GM12864 (cell line): ENCODE measurements at places on chromosomes 2 and 18.

DNA sequence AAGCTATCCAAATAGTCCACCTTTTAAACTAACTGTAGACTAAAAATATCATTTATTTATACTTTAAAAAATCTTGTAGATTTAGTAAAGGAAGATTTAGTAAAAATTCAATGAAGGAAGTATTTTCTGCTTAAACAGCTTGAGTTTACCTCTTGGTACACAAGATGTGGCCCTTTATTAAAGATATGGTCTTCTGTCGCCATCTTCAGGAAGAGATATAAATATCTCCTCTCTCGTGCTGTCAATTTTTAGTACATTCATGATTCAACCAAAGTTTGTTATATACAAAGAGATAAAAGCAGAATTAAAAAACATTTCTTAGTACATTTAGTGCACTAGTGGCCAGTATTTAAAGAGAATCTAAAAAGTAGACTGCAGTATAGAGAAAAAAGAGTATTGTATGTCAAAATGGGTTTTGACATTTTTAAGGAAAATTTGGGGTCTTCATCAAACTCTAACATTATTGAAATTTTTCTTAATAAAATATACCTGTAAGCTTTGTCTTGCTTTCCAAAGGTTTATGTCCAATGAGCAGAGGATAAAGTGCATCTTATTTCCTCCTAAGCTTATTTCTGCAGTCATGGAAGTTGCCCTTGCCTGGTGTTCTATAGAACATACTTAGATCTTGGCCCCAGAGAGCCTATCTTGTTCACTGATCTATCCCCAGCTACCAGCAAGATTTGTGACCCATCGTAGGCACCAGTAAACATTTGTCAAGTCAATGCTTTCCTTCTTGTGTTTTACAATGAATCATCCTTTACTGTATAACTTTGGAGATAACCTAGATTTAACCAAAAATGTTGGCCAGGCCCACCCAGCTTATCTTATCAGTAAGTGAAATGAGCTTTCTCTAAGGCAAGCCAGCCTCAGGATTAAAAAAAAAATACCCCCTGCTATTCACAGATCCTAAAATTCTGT is 18.5 kb upstream of the EML6 start:
- DNase-seq: no peak

- no peak for DNase-seq
Observed at GRCh38 chr2:60548311-60548710, 5.1 kb downstream of the BCL11A start.

DNA sequence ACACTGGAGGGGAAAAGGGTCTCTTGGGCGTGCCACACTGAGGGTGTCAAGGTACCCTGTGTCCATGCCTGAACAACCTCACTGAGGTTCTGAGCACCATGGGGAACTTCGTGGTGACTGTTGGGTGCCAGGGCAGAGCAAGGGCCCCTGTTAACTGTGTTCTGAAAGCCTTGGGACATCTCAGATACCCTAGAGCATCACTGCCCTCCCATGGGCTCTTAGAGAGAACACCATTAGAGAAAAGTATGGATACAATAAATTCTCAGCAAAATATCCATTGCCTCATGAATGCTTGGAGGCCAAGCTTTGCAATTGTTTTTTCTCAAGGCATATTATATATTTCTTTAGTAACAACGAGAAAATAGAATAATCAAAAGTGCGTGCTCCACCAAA is 488.5 kb upstream of the NRP2 start:
- no peak for DNase-seq

- DNase-seq: no peak
Observed at GRCh38 chr18:61742565-61743429, 150.0 kb downstream of the RNF152 start.

DNA sequence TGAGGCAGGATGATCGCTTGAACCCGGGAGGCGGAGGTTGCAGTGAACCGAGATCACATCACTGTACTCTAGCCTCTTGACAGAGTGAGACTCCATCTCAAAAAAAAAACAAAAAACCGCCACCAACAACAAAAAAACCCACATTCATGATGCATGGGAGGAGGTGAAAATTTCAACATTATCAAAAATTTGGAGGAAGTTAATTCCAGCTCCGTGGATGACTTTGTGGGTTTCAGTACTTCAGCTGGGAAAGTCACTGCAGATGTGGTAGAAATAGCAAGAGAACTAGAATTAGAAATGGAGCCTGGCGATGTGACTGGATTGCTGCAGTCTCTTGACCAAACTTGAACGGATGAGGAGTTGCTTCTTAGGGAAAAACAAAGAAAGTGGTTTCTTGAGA is 74.3 kb downstream of the PRKCE start:
- no peak for DNase-seq

GRCh38 chr2:203909261-203909967 is 27.1 kb upstream of the ICOS start:
- DNase-seq: no peak

GRCh38 chr2:205771666-205772065 is 89.4 kb downstream of the NRP2 start:
- no peak for DNase-seq

DNA sequence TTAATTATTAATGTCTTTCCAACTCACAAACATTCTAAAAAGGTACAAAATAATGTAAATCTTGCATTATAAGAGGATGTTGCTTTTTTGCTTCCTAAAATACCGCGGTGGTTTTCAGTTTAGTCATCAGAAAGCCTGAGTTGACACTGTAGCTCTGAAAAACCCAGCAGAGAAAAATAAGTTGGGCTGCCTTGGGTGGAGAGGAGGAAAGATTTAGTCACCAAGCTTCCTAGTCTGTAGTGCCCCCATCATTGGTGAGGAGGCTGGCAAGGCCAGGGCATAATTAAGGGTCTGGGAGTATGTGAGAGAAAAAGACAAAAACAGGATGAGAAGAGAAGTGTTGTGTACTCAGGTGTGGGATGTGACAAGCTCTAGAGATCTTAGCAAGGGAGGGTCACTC is 5.7 kb downstream of the PTPRM start:
- DNase-seq: no peak

- DNase-seq: no peak
Observed at GRCh38 chr18:59063300-59063906, 76.3 kb upstream of the SEC11C start.

DNA sequence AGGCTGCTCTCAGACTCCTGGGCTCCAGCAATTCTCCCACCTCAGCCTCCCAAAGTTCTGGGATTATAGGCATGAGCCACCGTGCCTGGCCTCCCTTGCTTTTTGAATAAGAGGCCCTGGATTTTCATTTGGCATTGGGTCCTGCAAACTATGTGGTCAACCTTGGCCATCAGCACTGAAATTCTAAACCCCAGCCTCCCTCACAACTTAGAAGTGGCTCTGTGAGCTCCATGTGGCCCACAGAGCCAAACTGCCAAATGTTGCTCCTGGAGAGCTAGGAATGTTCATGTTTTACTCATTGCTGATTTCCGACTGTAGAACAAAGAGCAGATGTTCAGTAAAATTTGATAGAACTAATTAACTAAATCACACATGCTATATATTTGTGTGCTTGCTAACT is 210.6 kb upstream of the AGAP1 start:
- DNase-seq: no peak

GRCh38 chr2:46032161-46032813 is 264.9 kb upstream of the EPAS1 start:
- no peak for DNase-seq

- DNase-seq: no peak
Observed at GRCh38 chr18:2331491-2331890, 239.8 kb downstream of the METTL4 start.

- no peak for DNase-seq
Observed at GRCh38 chr2:231336236-231336635, 59.3 kb upstream of the B3GNT7 start.

DNA sequence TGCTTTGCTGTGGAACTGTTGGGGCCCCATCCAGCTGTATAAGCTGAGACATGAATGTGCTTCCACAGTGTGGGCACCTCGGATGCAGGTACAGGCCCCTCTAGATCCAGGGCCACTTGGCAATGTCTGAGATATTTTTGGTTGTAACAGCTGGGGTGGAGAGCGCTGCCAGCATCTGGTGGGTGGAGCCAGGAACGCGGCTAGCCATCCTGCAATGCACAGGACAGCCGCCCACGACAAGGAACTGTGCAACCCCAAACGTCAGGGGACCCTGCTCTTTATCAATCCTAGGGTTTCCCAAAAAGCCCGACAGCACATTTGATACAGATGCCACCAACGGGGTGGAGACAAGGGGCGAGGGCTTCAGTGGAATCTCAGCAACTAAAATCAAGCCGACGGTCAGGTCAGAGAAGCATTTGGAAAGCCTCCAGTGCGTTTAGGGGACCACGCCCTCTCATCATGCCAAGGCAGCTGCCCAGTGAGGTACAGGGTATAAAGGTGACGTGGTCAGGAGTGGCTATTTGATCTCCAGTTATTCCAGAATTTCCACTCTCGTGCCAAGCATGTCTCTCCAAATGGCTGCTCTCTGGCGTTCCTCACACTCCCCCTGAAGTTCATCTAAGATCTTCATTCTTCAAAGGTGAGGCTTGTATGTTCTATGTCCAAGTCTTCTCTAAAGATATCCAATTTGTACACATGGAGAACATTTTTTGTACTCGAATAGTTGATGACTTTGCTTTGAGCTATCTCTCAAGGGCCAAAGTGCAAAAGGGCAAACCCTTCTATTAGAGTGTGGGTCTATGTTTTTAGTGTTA is 55.7 kb downstream of the LRRFIP1 start:
- DNase-seq: no peak

- no peak for DNase-seq
Observed at GRCh38 chr2:65430603-65431420, 1.6 kb downstream of the SPRED2 start.

GRCh38 chr2:11683966-11684365 is 14.0 kb upstream of the NTSR2 start:
- no peak for DNase-seq

- DNase-seq: no peak
Observed at GRCh38 chr2:124151691-124152090, 126.6 kb downstream of the CNTNAP5 start.

DNA sequence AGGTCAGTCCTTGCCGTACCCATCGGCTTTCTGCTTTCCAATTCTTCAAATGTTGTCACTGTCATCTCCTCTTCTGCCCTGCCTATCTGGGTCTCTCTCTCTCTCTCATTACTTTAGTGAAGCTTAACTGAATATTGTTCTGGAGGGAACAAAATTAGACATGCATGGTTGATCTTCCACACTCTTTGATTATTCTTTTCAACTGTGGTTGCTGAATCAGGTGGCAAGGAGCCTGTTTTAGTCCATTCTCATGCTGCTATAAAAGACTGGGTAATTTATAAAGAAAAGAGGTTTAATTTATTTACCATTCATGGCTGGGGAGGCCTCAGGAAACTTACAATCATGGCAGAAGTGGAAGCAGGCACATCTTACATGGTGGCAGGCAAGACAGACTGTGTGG is 157.9 kb downstream of the ARL4C start:
- DNase-seq: no peak

DNA sequence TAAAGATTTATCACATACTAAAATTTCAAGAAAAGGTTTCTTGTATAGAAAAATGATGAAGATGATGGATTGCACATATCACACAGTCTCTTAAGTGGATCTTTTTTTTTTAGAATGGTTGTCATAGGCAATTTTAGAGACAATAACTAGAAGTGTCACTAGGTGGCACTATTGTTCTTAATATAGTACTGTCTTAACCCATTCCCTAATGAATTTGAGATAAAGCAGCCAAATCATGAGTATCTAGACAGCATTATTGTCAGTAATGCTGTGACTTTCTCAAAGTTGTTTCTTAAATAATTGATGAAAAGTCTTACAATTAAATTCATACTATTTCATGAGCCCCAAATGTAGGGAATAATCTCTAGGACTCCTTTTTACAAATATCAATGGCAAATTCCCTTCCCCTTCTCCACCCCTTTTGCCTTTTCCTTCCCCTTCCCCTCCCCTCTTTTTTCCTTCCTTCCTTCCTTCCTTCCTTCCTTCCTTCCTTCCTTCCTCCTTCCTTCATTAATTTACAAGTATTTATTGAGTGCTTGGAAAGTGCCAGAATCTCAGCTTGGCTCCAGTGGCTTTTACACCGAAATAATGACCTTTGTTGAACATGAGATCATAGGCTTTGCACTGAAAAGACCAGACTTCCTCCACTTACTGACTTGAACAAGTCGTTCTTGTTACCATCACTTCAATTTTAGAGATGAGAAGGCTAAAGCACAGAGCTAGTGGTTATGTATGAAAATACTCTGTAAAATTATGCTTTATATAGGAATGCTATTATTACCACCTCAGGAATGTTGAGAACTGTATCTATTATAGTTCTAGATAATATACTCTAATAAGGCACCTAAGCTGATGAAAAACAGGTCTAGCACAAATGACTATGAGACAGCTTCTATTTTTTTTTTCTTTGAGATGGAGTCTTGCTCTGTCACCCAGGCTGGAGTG is 19.8 kb downstream of the MYL12B start:
- no peak for DNase-seq

DNA sequence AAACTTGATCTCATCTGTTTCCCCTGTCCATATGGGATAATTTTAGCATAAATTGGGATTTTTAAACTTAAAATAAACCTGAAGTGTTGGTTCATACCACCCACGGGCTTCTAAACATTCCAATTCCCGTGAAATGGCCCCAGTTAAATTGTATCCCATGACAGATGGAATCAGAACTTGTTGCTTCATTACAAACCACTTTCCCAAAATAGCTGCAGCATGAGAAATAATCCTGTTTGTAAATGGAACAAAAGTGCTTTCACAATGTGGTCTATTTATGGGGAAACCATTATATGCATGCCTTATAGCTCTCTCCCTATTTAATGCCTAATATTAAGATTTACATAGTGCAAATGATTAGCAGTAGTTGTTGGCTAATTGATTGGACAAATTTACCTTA is 15.9 kb downstream of the SCG2 start:
- DNase-seq: no peak

DNA sequence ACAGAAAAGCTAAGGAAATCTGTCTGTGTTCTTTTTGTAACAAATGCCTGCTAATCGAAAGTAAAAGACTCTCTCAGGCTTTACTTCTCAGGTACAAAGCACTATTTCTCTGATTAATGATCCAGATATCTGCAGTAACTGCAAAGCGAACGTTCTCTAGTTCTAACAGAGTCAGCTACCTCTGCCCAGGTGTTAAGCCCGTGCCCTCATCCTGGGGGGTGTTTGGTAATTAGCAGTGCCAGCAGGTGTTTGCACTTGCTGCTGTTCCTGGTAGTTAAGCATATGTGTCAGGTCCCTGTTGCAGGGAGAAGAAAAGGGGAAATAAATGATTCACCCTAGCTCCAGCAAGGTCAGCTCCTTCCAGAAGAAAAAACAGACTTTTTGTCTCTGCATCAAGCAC is 58.8 kb upstream of the CRIM1 start:
- no peak for DNase-seq

GRCh38 chr2:99571533-99571932 is 81.7 kb upstream of the REV1 start:
- DNase-seq: no peak

- DNase-seq: no peak
Observed at GRCh38 chr2:195251214-195251613, 405.8 kb upstream of the SLC39A10 start.
